Regular cardiac myocyte (primary cell): ENCODE measurements at places on chromosomes 5 and 9. TPM values are rescaled to one million over a fixed set of nuclear protein-coding genes. Genes with fewer than 3 reads are reported as not detected.

CTNNAL1 gene
- total RNA-seq = 143 and 157 TPM in 2 replicates

EQTN gene
- total RNA-seq = not detected in 2 replicates

BAAT gene
- under 0.01 and 0.19 TPM in 2 replicates for total RNA-seq

SCGB3A2 gene
- 0.85 TPM in 1 of 2 replicates, not detected in the other for total RNA-seq

BTNL3 gene
- total RNA-seq = not detected in 2 replicates

MYMK gene
- not detected in 2 replicates for total RNA-seq

NUTM2G gene
- not detected in 2 replicates for total RNA-seq

LCN2 gene
- not detected in 2 replicates for total RNA-seq

HAVCR2 gene
- total RNA-seq = under 0.01 and 0.56 TPM in 2 replicates

FCN2 gene
- total RNA-seq = 0.28 TPM in 1 of 2 replicates, not detected in the other

ENTPD8 gene
- not detected in 2 replicates for total RNA-seq
